Stimulated activated CD4-positive, alpha-beta T cell treated with anti-CD3 and anti-CD28 coated beads, Interleukin-2, amount 100 ng/mL, for 24 hours (primary cell): ENCODE measurements at places on chromosomes 6 and 20.

DNA sequence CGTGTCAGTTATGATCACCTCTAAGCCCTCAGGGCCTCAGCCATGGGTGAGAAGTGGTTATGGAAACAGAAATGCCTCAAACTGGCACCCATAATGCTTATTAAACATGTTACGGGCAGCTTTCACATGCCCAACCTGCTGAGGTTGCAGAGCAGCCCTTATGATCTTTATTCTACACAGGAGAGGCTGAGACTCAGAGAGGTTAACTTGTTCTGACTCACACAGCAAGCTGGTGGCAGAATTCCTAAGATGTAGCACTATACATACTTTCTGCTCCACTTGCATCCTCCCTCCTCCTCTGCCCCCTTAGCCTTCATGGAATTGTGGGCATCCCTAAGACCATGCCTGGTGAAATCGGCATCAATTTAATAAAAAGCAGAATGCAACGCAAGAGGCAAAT, 34.7 kb upstream of the IGF2R start:
- DNase-seq = no peak

GRCh38 chr20:15772826-15773225, 800.4 kb downstream of the KIF16B start:
- no peak for DNase-seq

DNA sequence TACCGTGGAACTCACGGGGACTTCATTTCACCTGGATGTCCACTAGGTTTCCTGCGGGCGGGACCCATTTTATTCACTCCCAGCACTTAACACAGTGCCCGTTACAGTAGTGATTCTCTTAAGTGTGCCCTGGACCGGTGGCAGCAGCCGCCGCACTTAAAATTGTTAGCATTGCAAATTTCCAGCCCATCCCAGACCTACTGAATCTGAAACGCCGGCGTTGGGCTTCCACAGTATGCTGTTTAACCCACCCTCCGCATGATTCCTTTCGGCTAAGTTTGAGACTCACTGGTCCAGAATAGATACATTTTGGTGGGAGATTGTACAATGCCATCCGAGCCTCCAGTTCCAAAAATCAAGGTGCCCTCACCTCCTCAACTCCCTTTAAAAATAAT, 967 bp downstream of the SMPDL3A start:
- no peak for DNase-seq

DNA sequence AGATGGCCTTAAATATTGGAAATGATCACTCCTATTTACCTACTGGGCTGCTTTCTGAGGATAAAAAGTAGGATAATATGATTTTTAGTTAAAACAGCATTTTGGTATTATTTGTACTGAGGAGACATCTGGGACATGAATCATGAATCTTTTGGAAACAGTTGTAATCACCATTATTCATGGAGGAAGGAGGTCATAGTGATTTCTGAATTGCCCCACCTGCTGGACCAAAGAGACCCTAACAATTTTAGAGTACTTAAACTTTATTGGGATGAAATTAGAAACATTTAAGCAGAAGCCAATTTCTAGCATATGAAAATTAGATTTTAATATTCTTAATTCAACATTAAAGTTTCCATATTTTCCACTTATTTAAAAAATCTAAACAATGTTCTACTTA, 108.4 kb upstream of the SIM1 start:
- no peak for DNase-seq

GRCh38 chr6:30913721-30914075, 340 bp upstream of the VARS2 start:
- DNase-seq = no peak

DNA sequence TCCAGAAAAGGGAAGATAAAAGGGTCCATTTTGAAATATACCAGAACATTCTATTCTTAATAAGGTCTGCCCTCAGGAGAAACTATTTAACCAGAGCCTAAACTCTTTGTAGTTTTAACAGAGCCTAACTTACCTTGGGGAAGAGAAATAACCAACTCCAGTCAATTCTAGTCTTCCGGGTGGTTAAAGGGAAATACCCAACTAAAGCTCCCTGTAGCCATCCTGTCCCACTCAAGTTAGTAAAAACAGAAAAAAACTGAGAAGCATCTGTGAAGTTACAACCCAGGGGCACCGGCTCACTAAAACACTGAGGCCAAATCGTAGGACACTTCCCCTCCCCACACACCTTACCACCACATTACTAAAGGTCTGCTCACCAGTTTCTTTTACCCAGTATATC, 23.7 kb downstream of the CEP85L start:
- no peak for DNase-seq

DNA sequence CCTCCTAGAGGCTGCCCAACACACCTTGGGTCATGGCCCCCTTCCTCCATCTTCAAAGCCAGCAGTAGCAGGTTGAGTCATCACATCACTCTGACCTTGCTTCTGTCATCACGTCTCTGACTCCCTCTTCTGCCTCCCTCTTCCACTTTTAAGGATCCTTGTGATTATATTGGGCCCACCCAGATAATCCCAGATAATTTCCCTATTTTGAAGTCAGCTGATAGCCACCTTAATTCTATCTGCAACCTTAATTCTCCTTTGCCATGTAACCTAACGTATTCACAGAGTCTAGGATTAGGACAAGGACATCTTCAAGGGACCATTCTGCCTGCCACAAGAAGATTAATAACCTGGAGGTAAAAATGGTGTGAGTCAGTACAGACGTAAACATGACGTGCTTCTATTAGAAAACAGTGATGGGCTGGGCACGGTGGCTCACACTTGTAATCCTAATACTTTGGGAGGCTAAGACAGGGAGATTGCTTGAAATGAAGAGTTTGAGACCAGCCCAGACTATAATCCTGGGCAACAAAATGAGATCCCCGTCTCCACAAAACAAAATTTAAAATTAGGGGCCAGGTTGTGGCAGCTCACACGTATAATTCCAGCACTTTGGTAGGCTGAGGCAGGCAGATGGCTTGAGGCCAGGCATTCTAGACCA, 3.3 kb downstream of the ZSWIM3 start:
- no peak for DNase-seq

GRCh38 chr20:57280221-57280620, 13.8 kb upstream of the BMP7 start:
- no peak for DNase-seq

GRCh38 chr6:41427642-41428335, 92.4 kb downstream of the NCR2 start:
- no peak for DNase-seq

GRCh38 chr6:85498596-85499258, 48.8 kb downstream of the NT5E start:
- DNase-seq = no peak

DNA sequence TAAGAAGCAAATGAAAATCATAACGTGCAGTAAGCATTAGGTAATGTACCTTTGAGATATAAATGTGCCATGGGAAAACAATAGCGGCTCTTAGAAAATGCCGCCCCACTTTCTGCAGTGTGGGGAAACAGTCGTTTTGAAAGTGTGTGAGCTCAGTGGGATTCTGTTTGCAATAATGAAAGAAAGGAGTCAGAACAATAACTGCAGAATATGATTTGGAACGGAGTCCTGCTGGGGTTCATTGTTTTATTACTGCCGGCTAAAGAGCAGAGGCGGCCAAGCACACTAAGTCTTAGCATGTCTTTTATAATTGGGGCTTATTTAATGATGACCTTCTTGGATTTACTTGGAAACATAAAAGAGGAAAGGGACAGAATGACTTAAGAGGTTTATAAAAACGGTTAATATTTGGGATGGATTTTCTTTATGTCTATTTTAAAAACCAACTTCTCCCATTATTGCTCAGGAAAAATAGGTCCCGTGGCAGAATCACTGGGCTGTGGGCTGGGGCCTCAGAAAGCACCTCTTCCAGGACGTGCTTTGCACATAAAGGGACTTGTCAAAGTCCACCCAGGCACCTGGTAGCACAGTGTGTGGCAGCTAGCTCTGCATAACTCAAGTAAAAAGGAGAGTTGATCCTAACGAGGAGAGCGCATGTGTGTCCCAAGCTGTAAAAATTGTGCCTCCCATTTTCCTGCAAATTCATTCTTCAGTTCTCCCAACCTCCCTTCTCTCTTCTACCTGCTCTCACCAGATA, 44.0 kb upstream of the SLC22A16 start:
- no peak for DNase-seq

- no peak for DNase-seq
Observed at GRCh38 chr6:47034926-47035325, 7.2 kb downstream of the ADGRF1 start.

GRCh38 chr6:56794421-56794820, 151.7 kb upstream of the DST start:
- DNase-seq = no peak

DNA sequence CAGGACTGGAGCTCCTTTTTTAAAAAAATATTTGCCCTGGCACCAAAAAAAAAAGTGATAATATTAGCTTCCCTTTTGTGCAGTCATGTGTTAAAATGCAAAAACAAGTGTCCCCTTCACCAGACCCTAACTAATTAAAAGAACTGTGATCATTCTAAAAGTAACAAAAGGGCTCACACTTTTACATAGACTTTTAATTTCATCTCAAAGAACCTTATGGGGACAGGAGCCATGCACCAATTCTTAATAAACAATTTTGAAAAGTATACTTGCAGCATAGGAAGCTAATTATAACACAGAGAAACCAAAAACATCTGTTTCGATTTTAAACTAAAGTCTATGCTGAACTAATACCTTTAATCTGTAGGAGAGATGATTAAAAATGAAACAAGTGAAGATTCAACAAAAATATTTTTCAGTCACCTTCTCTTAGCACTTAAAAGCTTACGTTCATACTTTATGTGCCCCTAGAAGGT, 17.3 kb downstream of the STX7 start:
- DNase-seq = no peak

- DNase-seq = no peak
Observed at GRCh38 chr6:52087498-52087999, at the start of gene PKHD1. Gene PKHD1 (minus strand): TSS chr6:52087613. CDS start chr6:52084933, 2,680 bp downstream.

DNA sequence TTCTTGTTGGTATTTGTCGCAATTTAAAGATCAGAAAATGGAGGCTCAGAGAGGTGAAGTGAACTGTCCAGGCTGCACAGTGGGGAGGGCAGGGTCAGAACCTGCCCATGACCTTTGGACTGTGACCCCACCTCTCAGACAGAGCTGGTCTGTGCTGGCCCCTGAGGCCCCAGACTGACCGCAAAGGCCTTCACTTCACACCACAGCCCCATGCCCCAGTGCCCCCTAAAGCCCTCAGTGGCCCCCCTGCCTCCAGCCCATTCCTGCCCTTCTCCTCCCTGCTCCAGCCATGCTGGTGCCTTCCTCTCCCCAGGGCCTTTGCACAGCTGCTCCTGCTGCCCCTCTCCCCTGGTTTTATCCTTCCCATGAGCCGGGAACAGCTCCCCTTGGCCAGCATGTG, 9.4 kb upstream of the RBBP8NL start:
- no peak for DNase-seq

DNA sequence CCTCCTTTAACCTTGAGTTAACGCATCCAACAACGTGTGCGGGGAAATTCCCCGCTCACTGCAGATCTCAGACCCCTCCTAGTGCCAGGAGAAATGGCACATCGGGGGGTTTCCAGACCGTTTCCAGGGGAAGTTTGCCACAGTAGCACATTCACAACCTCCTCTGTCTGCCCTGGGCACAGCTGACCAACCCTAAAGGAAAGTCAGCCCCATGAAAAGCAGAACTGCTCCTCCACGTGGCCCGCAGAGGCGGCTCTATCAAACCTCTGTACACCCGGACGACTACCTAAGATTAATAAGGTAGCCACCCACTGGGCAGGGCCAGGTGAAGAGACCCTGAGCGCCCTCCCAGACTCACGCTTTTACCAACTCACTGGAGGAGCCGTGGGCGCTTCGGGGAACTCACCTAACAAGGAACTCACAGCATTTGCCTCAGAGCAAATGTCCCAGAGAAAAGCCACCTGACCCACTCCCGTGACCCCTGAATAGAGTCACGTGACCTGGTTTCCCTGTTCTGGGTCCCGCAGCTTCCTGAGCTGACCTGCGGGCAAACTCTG, 93.1 kb downstream of the PRND start:
- DNase-seq = peak; percentile 62

DNA sequence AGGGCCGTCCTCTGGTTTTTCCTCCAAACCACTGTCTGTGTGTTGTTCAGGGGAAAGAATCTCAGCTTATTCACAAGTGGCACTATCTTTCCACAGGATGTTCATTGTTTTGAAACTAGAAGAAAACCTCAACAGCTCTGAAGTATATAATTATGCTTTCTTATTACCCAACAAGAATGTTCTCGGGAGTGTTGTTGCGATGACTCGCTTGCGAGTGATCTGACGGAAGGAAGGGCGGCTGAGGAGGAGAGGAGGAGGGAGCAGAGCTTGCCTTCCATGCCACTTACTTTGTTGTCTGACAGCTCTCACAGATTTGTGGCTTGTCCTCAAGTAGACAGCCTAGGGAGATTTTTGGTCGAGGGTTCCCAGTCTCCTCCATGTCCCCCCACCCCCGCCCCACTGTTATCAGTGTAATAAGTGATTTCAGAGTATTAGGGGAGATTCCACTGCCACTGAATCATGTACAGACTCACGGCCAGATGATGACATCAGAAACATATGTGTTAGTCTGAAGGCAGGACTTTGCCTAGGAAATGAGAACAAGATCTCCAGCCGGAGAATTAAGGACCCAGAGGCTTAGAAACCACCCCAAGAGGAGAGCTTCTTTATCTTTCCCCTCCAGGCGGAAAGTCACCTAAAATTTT, 80.7 kb upstream of the CCN6 start:
- DNase-seq = peak; percentile 68

GRCh38 chr6:121645100-121645745, 209.8 kb downstream of the GJA1 start:
- no peak for DNase-seq

DNA sequence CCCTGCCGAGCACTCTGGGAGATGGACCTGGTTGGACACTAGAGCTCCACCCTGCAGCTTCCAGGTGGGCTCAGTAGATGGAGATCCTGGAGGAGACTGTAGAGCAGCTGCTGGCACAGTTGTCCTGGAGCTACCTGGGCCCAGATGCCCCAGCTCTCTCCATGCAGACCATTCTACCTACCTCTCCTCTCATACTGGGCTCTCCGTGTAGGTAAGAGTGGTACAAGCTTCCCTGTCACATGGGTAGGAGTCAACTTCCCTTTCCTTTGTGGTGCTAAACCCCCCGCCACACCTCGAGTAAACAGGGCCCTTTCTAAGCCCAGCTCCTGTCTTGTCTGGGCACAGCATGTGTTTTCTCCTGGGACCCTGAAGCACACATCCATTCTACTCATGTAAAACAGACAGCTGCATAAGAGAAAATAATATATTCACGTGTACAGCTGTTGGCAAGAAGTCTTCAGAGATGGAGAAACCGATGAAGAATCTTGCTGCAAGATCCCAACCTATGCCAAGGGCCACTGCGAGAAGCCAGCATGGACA, 108.1 kb upstream of the DUSP22 start:
- no peak for DNase-seq

- DNase-seq = no peak
Observed at GRCh38 chr6:136563386-136564152, 13.3 kb upstream of the MAP7 start.

GRCh38 chr6:54191461-54191860, 80.2 kb downstream of the MLIP start:
- DNase-seq = no peak

DNA sequence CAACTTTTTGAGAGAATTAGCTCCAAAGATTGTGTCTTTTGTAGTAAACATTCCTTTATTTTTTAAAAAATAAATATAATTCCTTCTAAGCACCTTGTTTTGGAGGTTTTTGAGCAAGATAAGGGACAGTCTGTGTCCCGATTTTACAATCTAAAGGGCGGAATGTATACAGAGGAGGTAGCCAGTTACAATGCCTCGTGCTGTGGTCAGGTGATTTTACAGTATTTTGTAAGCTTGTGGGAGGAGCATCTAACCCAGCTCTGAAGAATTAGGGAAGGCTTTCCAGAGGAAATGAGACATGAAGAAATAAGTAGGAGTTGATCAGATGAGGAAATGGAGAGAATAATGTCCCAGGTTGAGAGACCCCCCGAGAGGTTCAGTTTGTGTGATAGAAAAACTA, 1.3 kb downstream of the HINT3 start:
- DNase-seq = no peak
